ENCODE measurements at places on chromosomes 4 and X.
A peak's percentile ranks its signal among the peaks of the same experiment; 100 is the strongest.

DNA sequence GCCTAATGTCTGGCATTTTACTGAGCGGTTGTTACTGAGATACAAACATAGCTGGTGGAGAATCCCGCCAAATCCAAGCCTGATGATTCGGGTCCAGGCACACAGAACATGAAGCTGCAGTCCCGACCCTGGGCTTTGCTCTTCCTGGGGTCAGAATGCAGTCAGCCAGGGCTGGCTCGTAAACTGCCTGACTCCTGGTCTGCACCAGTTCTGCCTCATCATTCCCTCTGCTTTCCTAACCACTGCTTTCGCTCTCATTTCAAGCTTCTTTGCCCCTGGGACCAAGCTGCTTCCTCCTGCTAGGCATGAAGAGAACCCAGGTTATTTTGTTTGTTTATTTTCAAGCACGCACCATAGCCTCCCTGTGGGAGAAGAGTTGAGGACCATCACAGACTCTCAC, 39.3 kb downstream of the GATB start:
- H3K27me3 ChIP-seq: no peaks in the 10 kb centered on the region
- no peak for DNase-seq
- no peak overlapping the region for H3K4me3 ChIP-seq

DNA sequence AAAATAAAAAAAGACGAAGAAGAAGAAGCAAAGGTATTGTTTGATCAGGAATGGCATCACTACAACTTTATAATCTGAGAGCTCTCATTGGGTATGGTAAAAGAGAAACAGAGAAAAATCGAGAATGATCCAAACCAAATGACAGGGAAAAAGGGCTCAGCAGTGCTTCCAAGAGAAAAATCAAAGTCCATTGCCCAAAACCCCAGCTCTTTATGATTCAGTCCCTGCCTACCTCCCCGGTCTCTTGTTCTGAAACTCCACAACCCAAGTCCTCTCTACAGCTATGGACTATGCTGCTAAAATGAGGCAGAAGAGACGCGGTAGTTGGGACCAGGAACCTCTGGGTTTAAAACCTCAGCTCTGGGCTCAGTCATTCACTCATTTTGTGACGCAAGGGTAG, 341.1 kb upstream of the PPARGC1A start:
- H3K27me3 ChIP-seq: no peaks in the 10 kb centered on the region
- H3K4me1 ChIP-seq: no peaks in the 10 kb centered on the region
- no peak for DNase-seq
- no peak overlapping the region for H3K4me3 ChIP-seq

- H3K4me1 ChIP-seq: no peaks in the 10 kb centered on the region
- H3K27me3 ChIP-seq: no peaks in the 10 kb centered on the region
These were observed 327.0 kb downstream of the PCDH10 start for GRCh38 chr4:133476063-133476462.

DNA sequence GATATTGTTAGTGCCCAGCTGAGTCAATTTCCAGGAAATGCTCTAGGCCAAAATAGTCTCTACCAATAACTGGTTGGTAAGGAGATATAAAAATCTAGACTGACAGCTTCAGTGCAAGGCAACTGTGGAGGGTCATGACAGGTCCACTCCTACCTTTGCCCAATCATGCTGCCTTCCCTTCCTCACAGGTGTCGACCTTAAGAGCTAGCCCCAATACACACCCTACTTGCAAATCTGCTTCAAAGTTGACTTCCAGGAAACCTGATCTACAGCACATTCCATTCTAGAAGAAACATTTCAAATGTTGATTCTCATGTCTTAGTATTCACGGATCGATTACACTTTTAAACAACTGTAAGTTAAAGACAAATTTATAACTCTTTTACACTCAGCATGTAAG, 1455.5 kb downstream of the TECRL start:
- no peak for DNase-seq
- no peaks in the 10 kb centered on the region for H3K36me3 ChIP-seq
- H3K27me3 ChIP-seq: no peaks in the 10 kb centered on the region
- H3K4me1 ChIP-seq: no peaks in the 10 kb centered on the region
- no peak overlapping the region for H3K4me3 ChIP-seq

GRCh38 chrX:112734290-112734689, 54.6 kb upstream of the LHFPL1 start:
- H3K36me3 ChIP-seq: no peaks in the 10 kb centered on the region
- no peaks in the 10 kb centered on the region for H3K4me1 ChIP-seq
- H3K27me3 ChIP-seq: no peaks in the 10 kb centered on the region
- peak; percentile 1 for DNase-seq

DNA sequence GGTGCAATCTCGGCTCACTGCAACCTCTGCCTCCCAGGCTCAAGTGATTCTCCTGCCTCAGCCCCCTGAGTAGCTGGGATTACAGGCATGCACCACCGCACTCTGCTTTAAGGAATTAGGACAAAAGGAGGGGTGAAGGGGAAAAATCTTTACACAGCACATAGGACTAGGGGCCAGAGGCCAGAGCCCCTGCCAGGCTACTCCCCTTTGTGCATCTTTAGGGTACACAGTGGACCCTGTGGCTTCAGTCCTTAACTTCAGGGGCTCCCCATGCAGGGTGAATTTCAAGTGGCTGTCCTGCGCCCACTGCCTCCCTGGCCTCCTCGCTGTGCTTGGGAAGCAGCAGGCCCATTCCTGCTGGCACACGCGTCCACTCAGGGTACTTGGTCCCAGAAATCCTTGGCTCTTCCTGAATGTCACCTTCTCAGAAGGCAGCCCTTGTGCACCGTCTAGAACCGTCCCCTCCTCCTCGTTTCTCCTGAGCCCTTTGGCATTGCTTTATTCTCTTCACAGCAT, 138.9 kb upstream of the PSAPL1 start:
- no peaks in the 10 kb centered on the region for H3K4me1 ChIP-seq
- no peaks in the 10 kb centered on the region for H3K36me3 ChIP-seq
- DNase-seq: no peak
- H3K27ac ChIP-seq: no peak overlapping the region
- no peaks in the 10 kb centered on the region for H3K27me3 ChIP-seq

GRCh38 chrX:10755439-10756334, 135.3 kb upstream of the MID1 start:
- DNase-seq: no peak
- no peaks in the 10 kb centered on the region for H3K4me1 ChIP-seq
- H3K27me3 ChIP-seq: no peaks in the 10 kb centered on the region
- H3K27ac ChIP-seq: no peak overlapping the region
- H3K36me3 ChIP-seq: no peaks in the 10 kb centered on the region
